ENCODE measurements at places on chromosomes 3 and 15. TPM values are rescaled to one million over a fixed set of nuclear protein-coding genes. Genes with fewer than 3 reads are reported as not detected.

The TPM1 gene
- 9.4 TPM for total RNA-seq

The SH2D7 gene
- total RNA-seq = not detected

The SNTN gene
- not detected for total RNA-seq

The MKRN2OS gene
- total RNA-seq = not detected

The TLR9 gene
- 0.16 TPM for total RNA-seq

The CLDN16 gene
- total RNA-seq = not detected

The HYKK gene
- 0.82 TPM for total RNA-seq

The CDC25A gene
- total RNA-seq = 58.4 TPM

The TMCO5A gene
- total RNA-seq = not detected

The ALDH1A2 gene
- not detected for total RNA-seq

The SHF gene
- 25.4 TPM for total RNA-seq

The RAD54L2 gene
- total RNA-seq = 35.3 TPM

The FEZF2 gene
- not detected for total RNA-seq

The MYLK gene
- not detected for total RNA-seq

DNA sequence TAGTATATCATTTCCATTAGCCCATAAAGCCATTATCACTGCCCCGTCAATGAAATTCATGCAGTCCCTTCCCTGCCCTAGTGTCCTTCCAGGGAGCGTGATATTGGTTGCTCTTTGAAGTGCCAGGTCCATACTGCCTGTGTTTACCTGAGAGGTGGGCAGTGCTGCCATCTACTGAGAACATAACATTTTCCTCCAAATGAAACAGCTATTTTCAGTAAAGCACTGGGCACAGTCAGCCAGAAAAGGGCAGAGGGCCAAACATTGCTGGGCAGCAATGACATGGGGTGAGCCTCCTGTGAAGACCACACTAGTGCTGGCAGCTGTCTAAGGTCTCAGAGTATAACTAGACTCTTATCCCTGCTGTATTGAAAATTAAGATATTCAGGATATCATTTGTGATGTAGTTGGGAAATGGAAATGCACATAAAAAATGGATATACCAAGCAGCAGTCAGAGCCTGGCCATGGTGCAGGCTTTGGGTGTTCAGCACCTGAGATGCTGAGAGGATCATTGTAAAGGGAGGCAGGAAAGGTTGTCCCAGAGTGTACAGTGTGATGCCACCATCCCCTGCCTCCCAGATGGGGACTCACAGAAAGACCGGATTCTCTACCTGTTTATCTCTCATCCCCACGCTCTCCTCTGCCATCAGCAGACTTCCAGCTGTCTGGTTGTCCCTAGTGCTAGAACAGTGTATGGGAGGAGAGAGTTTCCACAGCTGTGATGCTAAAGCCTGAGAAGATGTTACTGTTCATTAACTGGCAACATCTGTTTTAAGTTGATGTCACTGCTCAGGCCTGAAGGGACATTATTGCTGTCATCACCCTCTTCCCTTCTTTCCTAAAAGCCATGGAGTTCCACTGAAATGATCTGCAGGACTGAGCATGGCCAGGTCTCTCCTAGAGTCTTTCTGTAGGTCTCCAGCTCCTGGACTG is 108.8 kb downstream of the ARNT2 start:
- DNase-seq = no peak

GRCh38 chr3:71533588-71533987 is 49.9 kb downstream of the FOXP1 start:
- DNase-seq = no peak

DNA sequence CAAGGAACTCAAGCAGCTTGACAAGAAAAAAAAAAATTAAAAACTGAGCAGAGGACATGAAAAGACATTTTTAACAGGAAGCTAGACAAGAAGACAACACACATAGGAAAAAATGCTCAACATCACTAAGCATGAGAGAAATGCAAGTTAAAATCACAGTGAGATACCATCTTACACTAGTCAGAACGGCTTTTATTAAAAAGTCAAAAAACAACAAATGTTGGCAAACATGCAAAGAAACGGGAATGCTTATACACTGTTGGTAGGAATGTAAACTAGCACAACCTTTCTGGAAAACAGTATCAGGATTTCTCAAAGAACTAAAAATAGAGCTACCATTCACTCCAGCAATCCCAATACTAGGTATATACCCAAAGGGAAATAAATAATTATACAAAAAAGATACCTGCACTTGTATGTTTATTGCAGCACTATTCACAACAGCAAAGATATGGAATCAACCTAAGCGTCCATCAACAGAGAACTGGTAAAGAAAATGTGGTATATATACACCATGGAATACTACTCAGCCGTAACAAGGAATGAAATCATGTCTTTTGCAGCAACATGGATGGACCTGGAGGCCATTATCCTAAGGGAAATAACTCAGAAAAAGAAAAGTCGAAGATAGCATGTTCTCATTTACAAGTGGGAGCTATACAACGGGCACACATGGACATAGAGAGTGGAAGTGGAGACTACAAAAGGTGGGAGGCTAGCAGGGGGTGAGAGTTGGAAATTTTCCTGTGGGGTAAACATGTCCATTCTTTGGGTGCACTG is 5.2 kb downstream of the GOLIM4 start:
- no peak for DNase-seq

GRCh38 chr3:13280811-13281506 is 139.2 kb downstream of the NUP210 start:
- no peak for DNase-seq

GRCh38 chr3:185532901-185533300 is 19.5 kb downstream of the LIPH start:
- no peak for DNase-seq

- DNase-seq = no peak
Measured at GRCh38 chr3:88032245-88032644, 26.6 kb downstream of the CGGBP1 start.

GRCh38 chr3:56870436-56870835 is 68.7 kb upstream of the ARHGEF3 start:
- DNase-seq = no peak

- DNase-seq = no peak
Measured at GRCh38 chr3:47434849-47435248, 40.9 kb downstream of the SCAP start.

- no peak for DNase-seq
Measured at GRCh38 chr15:64092864-64093626, 593 bp downstream of the CIAO2A start.

DNA sequence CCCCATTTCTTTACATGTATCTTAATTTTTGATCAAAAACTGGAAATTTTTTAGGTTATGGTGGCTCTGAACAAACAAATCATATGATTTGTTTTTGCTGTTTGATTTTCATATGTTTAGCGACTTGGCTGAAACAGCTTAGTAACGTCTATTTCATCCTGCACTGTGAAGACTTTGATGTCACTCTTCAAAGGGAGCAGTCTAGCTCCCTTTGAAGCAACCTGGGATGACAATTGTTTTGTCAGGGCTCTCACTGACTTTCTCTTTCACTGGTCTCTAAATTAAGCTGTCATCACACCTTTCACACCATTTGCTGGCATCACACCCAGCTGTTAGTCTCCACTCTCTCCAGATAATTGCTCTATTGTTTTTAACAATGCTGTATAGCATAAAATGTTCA is 896.9 kb downstream of the IGSF11 start:
- no peak for DNase-seq

- no peak for DNase-seq
Measured at GRCh38 chr3:102124282-102124681, 275.0 kb downstream of the NFKBIZ start.

DNA sequence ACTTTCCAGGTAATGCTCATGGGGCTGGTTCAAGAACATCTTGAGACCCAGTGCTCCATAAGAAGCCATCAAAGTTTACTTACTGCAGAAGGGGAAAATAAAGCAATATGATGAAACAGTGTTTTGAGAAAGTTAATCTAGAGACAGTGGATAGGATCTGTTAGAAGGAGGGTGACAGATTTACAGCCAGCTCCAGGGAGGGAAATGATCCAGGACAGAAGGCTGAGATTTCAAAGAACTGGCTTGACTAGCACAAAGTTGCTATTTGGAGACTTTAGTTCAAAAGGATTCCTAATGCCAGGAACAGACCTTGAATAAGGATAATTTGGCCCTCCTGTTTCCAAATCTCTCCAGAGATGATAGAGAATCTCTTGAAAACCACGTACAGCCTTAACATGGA is 166.5 kb upstream of the NECTIN3 start:
- DNase-seq = no peak

DNA sequence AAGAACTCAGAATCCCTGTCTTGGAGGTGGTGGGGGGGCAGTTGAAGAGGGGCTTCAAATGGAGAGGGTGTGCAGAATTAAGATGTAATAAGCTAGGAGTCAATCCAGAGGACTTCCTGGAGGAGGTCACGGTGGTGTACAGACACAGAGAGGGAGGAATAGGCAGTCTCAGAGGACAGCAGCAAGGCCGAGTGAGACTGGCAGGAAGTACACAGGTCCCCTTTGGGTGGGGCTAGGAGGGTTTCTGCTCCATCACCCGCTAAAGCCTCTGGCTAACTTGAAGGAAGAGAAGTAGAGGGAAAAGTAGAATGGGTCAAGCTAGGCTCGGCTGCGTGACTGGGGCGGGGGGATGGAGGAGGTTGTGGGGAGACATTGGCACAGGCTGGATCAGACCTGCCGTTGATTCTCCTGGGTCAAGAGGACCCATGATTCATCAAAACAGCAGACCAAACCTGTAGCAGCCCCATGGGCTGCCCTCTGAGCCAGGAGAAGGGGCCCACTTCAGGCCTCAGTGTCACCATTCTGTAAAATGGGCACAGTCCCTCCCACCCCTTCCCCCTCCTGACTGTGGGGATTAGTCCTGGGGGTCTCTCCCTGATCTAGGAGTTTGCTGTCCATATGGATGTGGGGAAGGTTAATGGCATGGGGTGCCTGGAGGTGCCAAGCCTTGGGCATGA is 16.9 kb downstream of the CSPG4 start:
- no peak for DNase-seq

DNA sequence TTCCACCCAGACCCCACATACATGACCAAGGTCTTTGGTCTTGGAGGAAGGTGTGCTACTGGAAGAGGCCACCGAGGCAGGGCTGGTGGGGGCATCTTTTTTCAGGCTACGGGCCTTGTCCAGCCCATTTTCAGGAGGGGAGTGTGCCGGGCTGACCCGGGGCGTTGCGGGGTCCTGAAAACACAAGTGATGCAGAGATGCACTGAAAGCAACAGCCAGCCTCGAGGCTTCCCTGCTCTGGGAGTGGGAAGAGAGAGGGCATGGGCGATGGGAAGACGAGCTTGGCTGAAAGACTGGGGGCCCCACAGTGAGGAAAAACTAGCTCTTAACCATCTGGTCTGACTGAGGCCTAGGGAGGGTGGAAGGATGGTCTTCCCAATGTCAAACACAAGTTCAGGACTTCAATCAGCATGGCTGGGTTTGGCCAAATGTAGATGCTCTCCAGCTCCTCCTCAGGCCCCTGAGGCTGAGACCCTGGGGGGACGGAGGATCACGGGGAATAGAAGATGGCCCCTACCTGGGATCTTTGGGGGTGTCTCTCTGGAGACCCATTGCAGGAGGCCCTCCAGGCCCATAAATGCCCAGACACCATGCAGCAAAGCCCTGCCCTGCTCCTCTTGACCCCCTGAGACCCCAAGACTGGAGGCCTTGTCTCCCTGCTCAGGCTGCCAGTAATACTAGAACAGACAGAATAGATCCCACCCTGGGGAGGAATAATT is 38.9 kb downstream of the TLE3 start:
- no peak for DNase-seq

DNA sequence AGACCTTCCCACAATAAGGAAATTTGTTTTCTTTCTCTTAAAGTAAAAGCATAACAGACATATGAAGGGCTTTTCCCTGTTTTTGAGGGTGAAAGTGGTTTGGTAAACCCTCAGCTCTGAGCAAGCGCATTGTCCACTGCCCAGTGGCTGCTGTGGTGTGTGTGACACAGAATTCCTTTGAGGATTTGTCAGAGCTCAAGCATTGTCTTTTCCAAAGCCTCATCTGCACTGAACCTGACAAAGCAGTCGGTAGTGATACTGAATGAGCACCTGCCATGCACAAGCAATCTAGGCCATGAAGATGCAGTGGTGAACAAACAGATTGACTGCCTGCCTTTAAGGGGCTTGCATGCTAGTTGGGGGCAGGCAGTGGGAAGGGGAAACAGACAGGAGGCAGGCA is 128.3 kb downstream of the PLCL2 start:
- DNase-seq = no peak

- no peak for DNase-seq
Measured at GRCh38 chr3:104677932-104678331, 688.8 kb upstream of the ALCAM start.

- DNase-seq = no peak
Measured at GRCh38 chr3:112814266-112814665, 32.4 kb downstream of the CD200R1L start.

DNA sequence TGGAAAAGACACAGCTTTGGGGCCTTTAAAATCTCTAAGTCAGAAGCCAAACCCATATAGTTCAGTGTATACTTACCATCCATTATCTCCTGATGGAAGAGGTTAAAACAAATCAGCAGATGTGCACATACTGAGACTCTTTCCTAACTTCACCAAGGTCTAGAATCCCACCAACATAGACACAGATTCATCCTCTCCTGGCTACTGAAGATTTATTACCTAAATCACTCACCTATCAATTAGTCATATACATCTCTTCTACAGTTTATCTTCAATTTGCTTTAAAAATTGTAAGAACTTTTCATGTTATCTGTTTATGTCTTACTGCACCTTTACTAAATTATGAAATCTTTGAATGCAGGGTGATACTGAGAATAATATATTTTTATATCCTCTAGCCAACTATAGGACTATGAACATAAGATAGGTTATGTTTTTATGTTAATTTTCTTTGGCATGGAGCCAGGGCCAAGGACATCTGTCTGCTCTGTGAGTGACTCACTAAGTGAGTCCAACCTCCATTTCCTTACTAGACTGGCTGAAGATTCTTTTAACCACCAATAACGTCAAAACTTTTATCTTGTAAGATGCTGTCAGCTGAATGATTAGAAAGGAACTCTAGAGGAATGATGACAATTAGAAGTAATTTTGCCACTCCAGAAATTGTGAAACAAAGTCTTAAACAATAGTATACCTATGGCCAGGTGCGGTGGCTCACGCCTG is 397.6 kb downstream of the FOXP1 start:
- DNase-seq = peak; percentile 63

GRCh38 chr3:166270429-166270828 is 433.2 kb upstream of the BCHE start:
- no peak for DNase-seq

DNA sequence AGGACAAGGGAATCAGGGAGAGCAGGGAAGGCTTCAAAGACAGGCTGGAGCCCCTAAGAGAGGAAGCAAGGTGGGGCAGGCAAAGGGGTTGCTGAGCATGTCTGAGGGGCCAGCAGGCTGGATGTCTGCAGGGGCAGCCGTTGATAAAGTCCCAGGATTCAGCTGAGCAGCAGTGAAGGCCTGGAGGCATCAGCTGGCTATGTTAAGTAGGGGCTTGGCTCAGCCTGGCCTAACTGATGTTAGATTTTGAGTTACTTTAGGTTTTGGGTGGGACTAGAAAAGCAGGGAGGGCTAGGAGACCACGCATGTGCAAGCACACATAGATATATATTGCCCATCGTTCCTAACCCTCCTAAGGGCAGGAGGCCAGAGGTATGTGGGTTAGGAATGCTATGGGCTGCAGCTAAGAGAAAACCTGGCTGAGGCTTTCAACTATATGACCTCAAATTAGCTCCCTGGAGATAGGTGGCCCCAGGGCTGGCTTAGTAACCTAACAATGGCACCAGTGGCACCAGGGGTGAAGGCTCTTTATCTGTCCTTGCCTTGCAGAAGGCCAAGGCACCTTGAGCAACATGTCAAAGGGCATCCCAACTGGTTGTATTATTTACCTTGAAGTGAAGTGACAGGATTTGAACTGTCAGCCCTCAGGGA is 331.5 kb upstream of the CTDSPL start:
- DNase-seq = no peak

Data from CD8-positive, alpha-beta memory T cell (primary cell).